ENCODE measurements at places on chromosomes 5 and 9. TPM values are rescaled to one million over a fixed set of nuclear protein-coding genes. Genes with fewer than 3 reads are reported as not detected.

Gene ZNF300
- 35.5 TPM for polyA plus RNA-seq

Gene PCA3
- 1.3 TPM for polyA plus RNA-seq

Gene PCDHA6
- polyA plus RNA-seq, result 0.37 TPM

Gene PDE8B
- polyA plus RNA-seq, result 5.6 TPM

Gene SYNPO
- polyA plus RNA-seq, result 111 TPM

Gene PCDHB11
- 6.5 TPM for polyA plus RNA-seq

DNA sequence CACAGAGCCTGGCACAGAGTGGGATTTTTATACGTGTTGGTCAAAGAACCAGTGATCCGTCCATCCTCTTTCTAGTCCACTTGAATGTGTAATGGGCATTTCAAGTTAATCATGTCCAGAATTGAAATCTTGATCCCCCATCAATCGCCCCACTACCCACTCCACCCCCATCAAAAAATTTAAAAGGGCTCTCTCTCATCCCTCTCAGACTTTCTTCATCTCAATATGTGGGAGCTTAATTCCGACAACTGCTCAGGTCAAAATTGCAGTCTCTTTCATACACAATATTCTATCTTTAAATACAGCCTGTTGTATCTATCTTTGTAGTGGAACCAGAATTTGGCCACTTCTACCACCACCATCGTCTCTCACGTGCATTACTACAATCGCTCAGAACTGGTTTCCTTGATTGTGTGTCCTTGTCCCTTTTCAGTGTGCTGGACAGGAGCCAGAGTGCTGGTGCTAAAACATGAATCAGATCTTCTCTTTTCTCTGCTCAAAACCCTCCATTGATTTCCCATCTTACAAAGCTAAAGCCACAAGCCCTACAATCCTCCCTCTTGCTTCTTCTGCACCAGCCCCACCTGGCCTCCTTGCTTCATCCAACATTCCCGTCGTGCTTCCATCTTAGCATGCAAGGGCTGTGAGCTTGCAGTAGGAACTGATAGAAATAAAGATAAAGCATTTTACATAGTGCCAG is 786 bp upstream of the KIF3A start:
- no peak for DNase-seq

- DNase-seq, result no peak
Measured at GRCh38 chr5:178774866-178775539, 44.5 kb upstream of the ZNF354A start.

- no peak for DNase-seq
Measured at GRCh38 chr5:137627293-137627692, 108.6 kb downstream of the KLHL3 start.

DNA sequence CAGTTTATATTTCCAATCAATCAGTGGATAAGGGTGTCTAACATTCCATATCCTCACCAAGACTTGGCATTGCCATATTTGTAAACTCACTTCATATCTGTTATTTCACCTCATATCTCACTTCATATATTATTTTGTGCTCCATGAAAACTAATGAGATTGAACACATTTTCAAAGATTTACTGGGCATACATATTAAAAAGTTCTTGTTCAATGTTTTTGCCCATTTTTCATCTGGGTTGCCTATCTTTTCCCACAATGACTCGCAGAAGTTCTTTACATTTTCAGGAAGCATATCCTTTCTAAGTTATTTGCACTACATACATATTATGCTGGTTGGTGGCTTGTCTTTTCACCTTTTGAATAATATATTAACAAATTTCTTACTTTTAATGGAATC is 15.3 kb downstream of the ZNF510 start:
- no peak for DNase-seq

GRCh38 chr5:138930371-138931097 is 55.4 kb upstream of the LRRTM2 start:
- no peak for DNase-seq

DNA sequence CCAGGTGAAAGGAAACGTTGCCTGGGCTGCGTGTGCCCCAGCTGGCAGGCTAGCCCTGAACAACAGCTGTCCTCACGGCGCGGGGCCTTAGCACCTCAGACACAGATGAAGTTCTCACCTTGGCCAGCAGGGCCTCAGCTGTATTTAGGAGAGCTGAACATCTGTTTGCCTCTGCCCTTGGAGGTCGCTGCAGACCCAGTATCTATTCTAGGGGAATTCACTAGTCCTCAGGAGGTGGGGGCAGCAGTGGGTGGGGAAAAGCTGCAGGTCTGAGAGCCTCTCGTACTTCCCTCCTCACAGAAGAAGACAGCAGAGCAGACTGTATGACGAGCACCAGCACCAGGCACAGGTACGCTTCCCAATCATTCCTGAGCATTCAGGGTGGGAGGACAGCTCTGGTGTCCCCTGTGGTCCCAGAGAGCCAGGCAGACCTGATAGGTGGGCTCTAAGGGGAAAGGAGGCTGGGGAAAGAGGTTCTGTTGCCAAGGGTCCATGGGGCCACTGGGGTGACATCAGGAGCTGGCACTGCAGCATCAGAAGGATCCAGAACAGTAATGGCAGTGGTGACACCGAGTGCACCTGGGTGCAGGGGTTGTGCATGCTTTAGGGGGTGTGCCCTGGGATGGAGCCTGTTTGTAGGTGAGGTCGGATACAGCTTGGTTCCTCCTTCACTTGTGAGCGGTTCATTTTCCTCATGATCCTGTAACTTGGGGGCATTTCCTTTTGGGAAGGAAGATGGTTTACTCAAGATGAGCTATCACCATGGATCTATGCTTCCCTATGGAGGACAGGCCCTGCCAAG is 13.8 kb downstream of the CD74 start:
- no peak for DNase-seq

GRCh38 chr5:119961993-119962392 is 332.6 kb downstream of the FAM170A start:
- no peak for DNase-seq

DNA sequence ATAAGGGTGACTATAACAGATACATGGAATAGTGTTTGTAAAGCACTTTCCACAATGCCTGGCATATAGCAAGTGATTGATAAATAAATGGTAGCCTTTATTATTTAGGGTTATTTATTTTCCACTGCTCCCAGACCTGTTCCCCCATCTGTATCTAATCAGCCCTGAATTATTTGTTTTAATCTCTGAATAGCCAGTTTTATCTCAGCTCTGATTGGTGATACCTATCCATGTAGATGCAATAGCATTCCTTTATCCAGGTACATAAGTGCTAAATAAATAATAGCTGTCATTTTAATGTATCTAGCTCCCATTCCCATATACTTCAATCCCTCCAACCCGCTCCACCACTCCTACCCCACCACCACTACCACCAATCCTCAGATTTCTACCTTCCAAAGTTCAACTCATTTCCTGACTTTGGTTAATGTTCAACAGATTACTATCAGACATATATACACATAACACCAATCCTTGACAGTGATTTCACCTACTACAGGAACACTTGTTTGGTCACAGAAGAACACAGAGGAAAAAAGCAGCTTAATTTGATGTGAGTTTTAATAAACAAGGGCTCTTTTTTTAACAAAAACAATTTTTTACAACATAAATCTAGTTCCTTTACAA is 14.0 kb downstream of the PRKAA1 start:
- no peak for DNase-seq

GRCh38 chr5:98771382-98772109 is 1.9 kb upstream of the RGMB start:
- peak; percentile 94 for DNase-seq

DNA sequence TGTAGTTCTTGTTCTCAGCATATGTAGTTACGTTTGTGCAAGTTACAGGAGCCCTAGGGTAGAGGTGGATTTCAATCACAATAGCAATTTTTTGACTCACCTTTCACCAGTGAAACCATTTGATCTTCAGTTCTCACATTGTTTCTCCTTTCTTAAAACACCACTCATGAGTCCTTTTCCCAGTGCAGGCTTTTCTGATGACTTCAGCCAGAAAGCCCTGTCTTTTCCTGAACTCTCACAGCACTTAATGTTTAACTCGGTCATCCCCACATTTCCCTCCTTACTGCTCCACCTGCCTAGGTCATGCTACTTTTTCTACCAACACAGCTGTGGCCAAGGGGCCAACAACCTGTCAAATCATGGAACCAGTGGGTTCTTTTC is 37.9 kb downstream of the ARHGEF28 start:
- no peak for DNase-seq

GRCh38 chr9:88536023-88536324 is 996 bp downstream of the NXNL2 start:
- DNase-seq, result no peak

DNA sequence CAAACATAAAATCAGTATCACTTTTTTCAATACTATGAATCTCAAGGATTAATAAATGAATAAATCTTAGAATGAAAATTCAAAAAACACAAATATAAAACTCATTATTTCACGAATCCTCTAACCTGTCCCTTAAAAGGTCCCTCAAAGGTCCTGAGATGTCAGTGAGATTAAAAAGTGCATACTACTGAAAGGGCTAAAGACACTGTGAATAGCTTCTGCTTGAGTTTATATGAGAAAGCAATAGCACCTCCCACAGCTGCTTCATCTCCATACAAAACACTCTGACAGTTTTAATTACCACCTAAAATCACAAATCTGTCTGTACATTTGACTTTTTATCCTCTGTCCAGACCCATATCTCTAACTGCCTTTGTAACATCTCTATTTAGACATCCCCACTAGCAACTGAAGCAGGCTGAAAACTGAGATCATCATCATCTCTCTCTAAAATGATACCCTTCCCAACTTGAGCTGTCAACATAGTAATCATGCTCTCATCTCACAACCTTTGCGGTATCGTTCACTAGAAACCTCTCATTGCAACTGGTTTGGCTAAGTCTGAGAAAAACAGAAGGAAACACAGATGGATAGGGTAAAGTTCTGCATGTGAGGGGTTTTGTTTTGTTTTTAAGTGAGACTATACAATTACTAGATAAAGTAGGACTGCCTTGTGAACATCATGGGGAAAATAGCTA is 56.3 kb downstream of the TBCA start:
- DNase-seq, result no peak

DNA sequence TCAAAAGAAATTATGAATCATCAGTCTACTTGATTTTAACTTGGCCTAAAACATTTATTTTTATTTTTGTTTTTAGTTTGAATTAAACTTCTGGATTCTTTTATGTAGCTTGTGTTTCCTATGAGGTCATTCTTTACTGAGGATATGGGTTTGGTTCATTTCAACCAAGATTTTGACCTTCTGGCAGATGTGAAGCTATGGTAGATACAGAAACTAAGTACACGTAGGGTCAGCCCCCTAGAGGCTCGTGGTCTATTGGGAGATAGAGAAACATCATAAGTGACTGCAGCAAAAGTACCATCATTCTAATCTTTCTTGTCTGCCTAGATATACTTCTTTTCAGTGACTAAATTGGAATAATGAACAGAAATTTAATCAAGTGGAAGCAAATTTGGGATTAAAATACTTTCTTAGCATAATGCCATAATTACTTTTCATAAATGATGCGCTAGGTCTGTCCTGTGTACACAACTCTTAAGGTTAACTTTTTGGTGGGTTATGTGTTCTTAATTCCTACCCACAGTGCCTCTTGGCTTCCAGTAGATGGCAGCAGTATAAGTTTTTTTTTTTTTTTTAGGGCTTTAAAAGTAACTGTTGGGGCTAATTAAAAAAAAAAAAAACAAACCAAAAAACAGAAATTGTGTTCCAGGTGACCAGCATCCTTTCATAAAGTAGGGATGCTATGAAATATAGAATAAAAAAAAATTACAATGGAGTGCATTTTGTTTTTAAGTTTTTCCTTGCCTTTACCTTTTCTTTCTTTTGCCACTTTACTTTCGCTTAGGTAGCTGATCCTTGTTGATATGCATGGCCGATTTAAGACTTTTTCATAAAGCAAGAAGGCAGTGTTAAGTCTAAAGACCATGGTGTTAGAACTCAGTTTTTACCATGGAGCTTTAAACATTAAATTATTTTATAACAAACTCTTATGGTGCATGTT is 49.9 kb downstream of the LRRTM2 start:
- no peak for DNase-seq

GRCh38 chr5:180083529-180084060 is 12.0 kb upstream of the RNF130 start:
- DNase-seq, result no peak

- no peak for DNase-seq
Measured at GRCh38 chr5:158879993-158880392, 219.7 kb downstream of the EBF1 start.

GRCh38 chr5:8634219-8634618 is 765.3 kb downstream of the MTRR start:
- no peak for DNase-seq

DNA sequence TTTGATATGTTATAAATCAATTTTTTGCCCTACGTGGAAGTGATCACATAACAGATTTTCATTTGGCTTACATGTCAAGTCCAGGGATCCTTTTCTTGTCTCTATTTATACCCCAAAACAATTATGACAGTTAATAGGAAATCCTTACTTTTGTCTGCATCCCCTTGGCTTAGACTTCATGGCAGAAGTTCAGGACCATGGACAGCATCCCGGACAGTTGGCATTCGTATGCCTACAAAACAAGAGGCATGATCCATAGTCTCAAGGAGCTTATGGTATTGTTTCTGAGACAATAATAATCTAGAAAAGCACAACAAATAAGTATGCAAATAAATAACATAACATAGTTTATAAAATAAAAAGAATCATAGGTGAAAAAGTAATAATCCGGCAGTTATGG is 214.3 kb upstream of the GRIA1 start:
- peak; percentile 42 for DNase-seq

- DNase-seq, result no peak
Measured at GRCh38 chr5:82352146-82352791, 74.1 kb upstream of the RPS23 start.
